NB4 (cell line): ENCODE measurements at places on chromosomes 3 and 15.

GRCh38 chr3:32146746-32147211, 40.4 kb downstream of the GPD1L start:
- DNase-seq = peak; percentile 73

GRCh38 chr15:95565016-95565600, 765.4 kb upstream of the NR2F2 start:
- DNase-seq = no peak

DNA sequence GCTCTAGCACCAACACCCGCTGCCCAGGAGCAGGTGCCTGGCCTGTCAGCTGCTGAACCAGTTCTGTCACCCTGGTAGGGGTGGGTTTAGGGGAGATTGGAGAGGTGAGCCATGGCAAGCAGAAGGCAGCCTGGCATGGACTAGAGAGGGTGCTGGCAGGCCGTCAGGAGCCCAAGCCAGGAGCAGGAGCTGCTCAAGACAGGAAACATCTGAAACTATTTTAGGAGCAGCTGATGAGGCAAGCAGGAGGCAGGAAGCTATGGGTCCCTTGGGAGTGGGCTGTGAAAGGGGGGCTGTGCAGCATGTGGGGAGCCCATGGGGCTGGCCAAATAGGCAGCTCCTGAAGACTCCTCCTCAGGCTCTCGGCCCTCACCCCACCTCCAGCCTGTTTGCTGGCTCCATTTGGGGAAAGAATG, 2.3 kb downstream of the INKA1 start:
- peak; percentile 99 for DNase-seq

DNA sequence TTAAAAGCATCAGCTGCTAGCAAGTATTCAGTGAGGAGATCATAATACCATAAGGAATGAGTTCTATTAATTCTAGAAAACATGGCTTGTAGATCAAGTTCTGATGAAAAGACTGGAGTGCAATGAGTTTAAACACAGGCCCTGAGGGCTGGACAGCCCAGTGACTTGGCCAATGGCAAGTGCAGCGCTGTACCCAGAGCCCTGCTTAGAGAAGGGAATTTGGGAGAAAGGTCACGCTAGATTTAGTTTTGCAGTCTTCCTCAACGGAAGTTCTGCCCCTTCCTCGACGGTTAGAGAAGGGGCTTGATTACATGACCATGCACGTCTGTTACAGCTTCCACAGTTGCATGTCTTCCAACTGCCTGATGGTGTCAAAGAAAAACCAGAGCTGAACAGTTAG, 4.0 kb downstream of the TMEM212 start:
- DNase-seq = no peak

GRCh38 chr3:162534431-162534830, 1037.8 kb downstream of the OTOL1 start:
- no peak for DNase-seq

DNA sequence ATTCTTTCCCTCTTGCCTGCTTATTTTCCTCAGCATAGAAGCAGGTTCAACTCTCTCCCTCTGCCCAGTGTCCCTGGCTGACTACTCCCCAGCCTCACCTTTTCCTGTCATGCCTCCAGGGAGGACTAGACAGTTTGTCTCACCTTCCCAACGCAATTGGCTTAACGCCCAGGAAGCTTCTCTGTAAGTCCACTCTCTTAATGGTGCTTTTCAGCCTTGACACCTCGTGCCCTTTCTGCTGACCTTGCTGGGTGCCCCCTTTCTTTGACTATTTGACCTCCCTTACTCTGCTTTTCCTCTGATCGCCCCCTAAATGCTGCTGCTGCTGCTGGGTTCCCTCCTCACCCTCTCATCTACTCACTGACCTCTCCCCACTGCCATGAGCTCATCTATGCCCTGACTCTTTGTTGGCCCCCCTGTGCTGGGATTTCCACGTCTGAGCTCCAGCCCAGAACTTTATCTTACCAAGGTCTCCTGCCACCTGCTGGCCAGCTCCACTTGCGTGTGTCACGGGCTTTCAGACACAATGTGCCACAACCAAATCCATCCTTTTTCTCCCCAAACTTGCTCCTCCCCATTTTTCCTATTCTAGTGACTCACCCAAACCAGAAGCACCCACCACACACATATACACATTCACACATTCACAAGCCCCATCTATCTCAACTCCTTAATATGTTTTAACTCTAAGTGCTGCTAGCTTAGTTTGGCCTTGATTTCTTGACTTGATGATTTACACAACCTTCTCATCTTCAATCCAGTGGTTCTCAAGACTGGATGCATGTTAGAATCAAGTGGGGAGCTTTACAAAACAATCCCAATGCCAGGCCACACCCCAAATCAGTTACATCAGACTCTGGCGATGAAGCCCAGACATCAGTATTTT, 16.6 kb downstream of the EPB42 start:
- DNase-seq = peak; percentile 56

- no peak for DNase-seq
These were observed 40.3 kb downstream of the USP50 start for GRCh38 chr15:50506121-50506520.

DNA sequence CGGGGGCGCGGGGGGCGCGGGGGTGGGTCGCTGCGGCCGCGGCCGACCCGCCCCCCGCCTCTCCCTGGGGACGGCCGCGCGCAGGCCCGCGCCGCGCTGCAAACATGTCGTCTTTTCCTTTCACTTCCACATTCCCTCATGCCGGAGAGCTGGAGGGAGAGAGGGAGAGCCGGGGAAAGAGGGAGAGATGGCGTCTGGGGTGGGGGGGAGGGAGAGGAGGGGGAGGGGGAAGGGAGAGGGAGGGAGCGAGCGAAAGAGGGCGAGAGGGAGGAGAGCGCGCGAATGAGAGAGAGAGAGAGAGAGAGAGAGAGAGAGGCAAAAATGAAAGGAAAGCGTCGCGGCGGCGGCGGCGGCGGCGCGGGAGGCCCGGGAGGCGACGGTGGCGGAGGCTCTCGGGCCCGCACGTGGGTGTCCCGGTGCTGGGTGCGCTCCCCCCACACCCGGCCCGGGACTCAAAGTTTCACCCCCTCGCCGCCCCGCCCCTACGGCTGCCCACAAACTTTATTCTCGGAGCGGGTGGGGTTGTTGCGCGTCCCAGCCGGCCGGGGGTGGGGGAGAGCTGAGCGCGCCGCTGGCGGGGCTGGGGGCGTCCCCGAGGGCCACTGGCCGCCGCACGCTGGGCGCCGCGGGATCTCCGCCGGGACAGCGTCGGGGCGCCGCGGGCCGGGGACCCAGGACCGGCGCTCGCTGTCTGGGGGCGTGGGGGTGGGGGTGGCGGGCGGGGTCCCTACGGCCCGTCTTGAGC, 731 bp downstream of the ZNF710 start:
- peak; percentile 84 for DNase-seq

- DNase-seq = no peak
These were observed 387.0 kb downstream of the ZBBX start for GRCh38 chr3:166993015-166993630.

GRCh38 chr3:16401273-16401672, 112.2 kb downstream of the RFTN1 start:
- no peak for DNase-seq

DNA sequence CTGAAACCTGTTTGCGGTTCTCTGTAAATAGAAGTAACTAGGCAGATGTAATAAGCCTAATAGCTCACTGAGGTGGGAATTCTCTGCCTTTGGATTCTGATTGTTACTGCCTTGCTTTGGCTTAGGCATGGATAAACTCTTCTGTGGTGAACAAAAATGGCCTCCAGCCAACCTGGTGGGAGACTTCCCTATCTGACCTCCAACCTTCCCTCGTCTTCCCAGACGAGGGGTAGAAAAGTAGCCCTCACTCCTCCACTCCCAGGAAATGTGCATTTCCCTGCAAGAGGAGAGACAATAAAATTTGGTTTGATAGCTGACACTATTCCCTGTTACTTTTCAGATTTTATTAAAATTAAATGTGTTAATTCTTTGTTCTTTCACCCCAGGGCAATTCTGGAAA, 606 bp upstream of the CD96 start:
- DNase-seq = no peak

DNA sequence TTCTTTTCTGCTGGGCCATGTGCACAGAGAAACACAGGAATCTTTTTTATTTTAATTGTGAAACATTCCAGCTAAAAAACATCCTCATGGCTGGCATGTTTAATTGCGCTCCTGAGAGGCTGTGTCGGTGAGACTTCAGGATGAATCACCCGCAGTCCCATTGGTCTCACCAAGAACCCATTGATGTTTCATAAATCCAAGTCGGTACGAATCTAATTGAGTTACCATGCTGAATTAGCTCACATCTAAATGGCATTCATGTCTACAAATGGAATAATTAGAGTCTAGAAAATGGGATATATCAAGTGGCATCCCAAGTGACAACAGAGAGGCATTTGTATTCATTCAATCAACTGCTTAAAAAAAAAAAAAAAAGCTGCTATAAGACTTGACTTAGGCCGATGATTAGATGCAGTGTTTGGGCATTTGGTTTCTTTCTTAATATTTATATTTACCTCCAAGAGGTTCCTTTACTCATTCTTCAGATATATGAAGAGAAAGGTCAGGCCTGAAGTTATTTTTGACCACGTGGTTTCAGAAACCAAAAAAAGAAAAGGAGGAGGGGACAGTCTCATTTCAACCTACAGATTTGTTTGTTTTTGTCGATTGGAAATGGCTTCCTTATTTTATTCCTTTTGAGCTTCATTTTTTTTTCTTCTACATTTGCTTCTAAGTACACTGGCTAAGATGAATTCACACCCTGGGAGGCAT, 79.1 kb upstream of the FOXB1 start:
- no peak for DNase-seq

DNA sequence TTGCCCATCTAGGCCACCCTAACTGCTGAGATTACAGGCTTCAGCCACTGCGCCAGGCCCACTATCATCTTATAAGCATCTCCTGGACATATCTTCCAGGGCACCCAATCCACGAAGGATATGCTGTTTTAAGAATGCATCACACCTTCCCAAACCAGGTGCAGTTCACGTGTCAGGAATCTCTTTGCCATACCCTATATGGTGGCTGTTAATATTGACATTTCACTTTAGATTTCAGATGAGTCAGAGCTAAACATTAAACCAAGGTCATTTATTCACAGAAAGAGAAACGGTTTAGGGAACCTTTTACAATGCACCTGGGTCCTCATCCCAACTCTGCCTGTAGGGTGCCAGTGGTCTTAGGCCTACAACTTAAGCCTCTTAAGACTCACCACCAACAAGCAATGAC, 85.7 kb downstream of the TBL1XR1 start:
- no peak for DNase-seq

DNA sequence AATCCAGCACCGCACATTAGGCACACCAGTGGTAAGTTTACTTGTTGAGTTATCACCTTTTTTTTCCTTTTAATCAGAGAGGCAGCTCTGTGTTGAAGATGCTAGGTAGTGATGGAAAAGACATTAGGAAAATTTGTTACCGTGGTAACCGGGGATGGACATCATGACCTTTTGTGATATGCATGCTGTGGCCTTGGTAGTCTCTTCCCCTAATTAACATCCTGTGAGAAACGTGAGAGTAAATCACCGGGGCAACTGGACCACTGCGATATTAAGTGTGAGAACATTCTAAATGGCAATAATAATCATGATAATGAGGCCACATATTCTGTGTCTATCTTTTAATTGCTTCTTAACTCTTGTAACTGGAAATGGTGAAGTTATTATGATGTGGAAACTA, 362.0 kb downstream of the CACNA2D3 start:
- no peak for DNase-seq

GRCh38 chr15:23440596-23440995, 6.4 kb downstream of the GOLGA6L2 start:
- DNase-seq = no peak

DNA sequence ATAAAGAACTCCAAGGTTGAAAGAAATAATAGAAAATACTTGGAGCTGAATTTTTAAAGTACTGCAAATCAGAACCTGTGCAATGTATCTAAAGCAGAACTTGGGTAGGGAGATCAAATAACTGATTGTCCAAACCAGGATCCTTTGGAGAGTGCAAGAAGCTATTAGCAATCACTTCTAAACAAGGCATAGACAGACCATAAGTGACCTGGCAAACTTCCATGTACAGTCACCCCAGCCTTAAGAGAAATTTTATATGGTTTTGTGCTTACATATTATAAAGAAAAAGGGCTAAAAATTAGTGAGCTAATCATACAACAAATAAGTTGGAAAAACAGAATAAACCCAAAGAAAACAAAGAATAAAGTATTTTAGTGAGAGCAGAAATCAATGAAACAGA, 35.2 kb downstream of the ETV5 start:
- no peak for DNase-seq

GRCh38 chr3:66423791-66424190, 77.0 kb downstream of the LRIG1 start:
- DNase-seq = no peak

- DNase-seq = no peak
These were observed 81.2 kb upstream of the THBS1 start for GRCh38 chr15:39499681-39500080.

DNA sequence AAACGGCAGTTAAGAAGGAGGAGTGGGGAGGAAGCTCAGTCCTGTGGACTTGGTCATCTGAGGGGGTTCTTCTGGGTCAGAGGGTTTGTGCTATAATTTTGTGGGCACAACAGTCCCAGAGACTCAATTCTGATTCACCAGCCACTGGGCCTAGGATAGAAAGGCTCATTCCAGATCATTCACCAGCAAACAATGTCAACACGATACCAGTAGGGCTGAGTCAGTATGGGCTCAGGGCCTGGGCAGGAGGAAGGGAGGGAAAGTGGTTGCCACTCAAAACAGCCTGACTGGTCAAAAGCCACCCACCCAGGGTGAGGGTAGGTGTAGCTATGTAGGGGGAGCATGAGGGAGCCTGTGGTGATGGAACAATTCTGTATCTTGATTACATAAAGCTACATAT, 86.9 kb upstream of the MEX3B start:
- DNase-seq = no peak
